Osteoblast (primary cell): ENCODE measurements at places on chromosomes 4 and X. TPM values are rescaled to one million over a fixed set of nuclear protein-coding genes. Genes with fewer than 3 reads are reported as not detected.

TLR3 gene
- total RNA-seq = 8.0 and 8.8 TPM in 2 replicates

OTUD6A gene
- total RNA-seq = not detected in 2 replicates

GPRASP1 gene
- 2.9 and 3.5 TPM in 2 replicates for total RNA-seq

PHEX gene
- 0.88 and 1.4 TPM in 2 replicates for total RNA-seq

SPANXA1 gene
- total RNA-seq = 0.29 TPM in 1 of 2 replicates, not detected in the other

NALF2 gene
- total RNA-seq = not detected in 2 replicates

RNF212 gene
- total RNA-seq = 7.1 and 7.6 TPM in 2 replicates

ARHGAP24 gene
- total RNA-seq = 52.5 and 81.3 TPM in 2 replicates

CPLX1 gene
- not detected in 2 replicates for total RNA-seq

GRSF1 gene
- total RNA-seq = 78.1 and 79.3 TPM in 2 replicates

MAGEA2B gene
- total RNA-seq = not detected in 2 replicates

ADAD1 gene
- total RNA-seq = not detected in 2 replicates

DACH2 gene
- not detected in 2 replicates for total RNA-seq

GDPD2 gene
- total RNA-seq = not detected in 2 replicates

ASMT gene
- 0.36 TPM in 1 of 2 replicates, not detected in the other for total RNA-seq

PCDH19 gene
- 0.36 and 0.59 TPM in 2 replicates for total RNA-seq

FANCB gene
- total RNA-seq = 3.6 and 3.8 TPM in 2 replicates

SLC2A9 gene
- 2.5 and 3.5 TPM in 2 replicates for total RNA-seq

GUCY1A1 gene
- 0.29 TPM in 1 of 2 replicates, not detected in the other for total RNA-seq

KIAA1210 gene
- not detected in 2 replicates for total RNA-seq

GPR119 gene
- not detected in 2 replicates for total RNA-seq

CXCL10 gene
- not detected in 2 replicates for total RNA-seq

IGBP1 gene
- 85.0 and 88.1 TPM in 2 replicates for total RNA-seq

ODAM gene
- not detected in 2 replicates for total RNA-seq

F9 gene
- total RNA-seq = not detected in 2 replicates

BEND4 gene
- not detected in 2 replicates for total RNA-seq

ARHGEF9 gene
- total RNA-seq = 16.3 and 17.7 TPM in 2 replicates

SCML2 gene
- 0.88 and 1.4 TPM in 2 replicates for total RNA-seq

NONO gene
- total RNA-seq = 443 and 478 TPM in 2 replicates

TASL gene
- total RNA-seq = not detected in 2 replicates

SLC49A3 gene
- total RNA-seq = 11.6 and 13.6 TPM in 2 replicates

SUPT20HL1 gene
- total RNA-seq = not detected in 2 replicates

EXOC1L gene
- total RNA-seq = not detected in 2 replicates

CXorf38 gene
- total RNA-seq = 10.1 and 14.7 TPM in 2 replicates

RAB41 gene
- not detected in 2 replicates for total RNA-seq

MAGEA1 gene
- total RNA-seq = not detected in 2 replicates

BTC gene
- 0.29 and 0.36 TPM in 2 replicates for total RNA-seq

CFAP99 gene
- under 0.01 TPM in 2 replicates for total RNA-seq

LINC00632 gene
- 9.4 and 10.1 TPM in 2 replicates for total RNA-seq

FABP2 gene
- total RNA-seq = not detected in 2 replicates

LRRC66 gene
- total RNA-seq = 0.36 and 0.88 TPM in 2 replicates

PWWP3B gene
- total RNA-seq = not detected in 2 replicates

MMRN1 gene
- not detected in 2 replicates for total RNA-seq

CT45A3 gene
- not detected in 2 replicates for total RNA-seq

TMPRSS11B gene
- total RNA-seq = not detected in 2 replicates

PAGE1 gene
- not detected in 2 replicates for total RNA-seq

CSAG1 gene
- total RNA-seq = not detected in 2 replicates

MAGEE2 gene
- not detected in 2 replicates for total RNA-seq

GPC3 gene
- not detected in 2 replicates for total RNA-seq

VSIG4 gene
- 0.72 TPM in 1 of 2 replicates, not detected in the other for total RNA-seq

CYBB gene
- 0.29 and 1.4 TPM in 2 replicates for total RNA-seq

ADGRL3 gene
- total RNA-seq = 0.29 TPM in 1 of 2 replicates, not detected in the other

RTL3 gene
- total RNA-seq = under 0.01 TPM in 1 of 2 replicates, not detected in the other

SHROOM2 gene
- 6.2 and 8.0 TPM in 2 replicates for total RNA-seq

TMPRSS11F gene
- total RNA-seq = not detected in 2 replicates
